ENCODE measurements at places on chromosomes 5 and 9. TPM values are rescaled to one million over a fixed set of nuclear protein-coding genes. Genes with fewer than 3 reads are reported as not detected.

Gene CD274
- polyA plus RNA-seq = 1.1 TPM

Gene GAPT
- polyA plus RNA-seq = 0.46 TPM

- H3K4me3 ChIP-seq = no peak overlapping the region
- H3K27me3 ChIP-seq = no peaks in the 10 kb centered on the region
- H3K4me1 ChIP-seq = no peaks in the 10 kb centered on the region
- H3K27ac ChIP-seq = no peak overlapping the region
- DNase-seq = no peak
These were observed 36.1 kb downstream of the DAP start for GRCh38 chr5:10724781-10725507.

DNA sequence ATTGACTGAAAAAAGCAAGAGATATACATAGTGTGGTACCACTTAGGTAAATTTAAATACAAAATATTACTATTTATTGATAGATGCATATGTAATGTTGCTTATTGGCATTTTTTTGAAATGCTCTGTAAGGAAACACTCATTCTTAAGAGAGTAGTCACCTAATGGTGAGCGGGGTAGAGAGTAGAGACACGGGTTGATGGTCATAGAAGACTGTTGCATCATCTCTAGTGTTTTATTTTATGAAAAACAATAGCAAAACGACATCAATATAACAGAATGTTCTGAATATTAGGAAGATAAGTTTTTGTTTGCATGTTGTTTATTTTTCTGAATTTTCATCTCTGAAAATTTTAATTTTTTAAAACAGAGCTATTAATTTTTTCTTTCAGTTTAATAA lies 4.0 kb downstream of the SRP19 start:
- H3K27ac ChIP-seq = no peak overlapping the region
- peaks cover 3% of the 10 kb centered on the region for H3K36me3 ChIP-seq
- DNase-seq = no peak
- peaks cover 11% of the 10 kb centered on the region for H3K4me1 ChIP-seq
- H3K27me3 ChIP-seq = no peaks in the 10 kb centered on the region

- peaks cover 2% of the 10 kb centered on the region for H3K27me3 ChIP-seq
- H3K4me1 ChIP-seq = no peaks in the 10 kb centered on the region
- H3K27ac ChIP-seq = no peak overlapping the region
- no peak overlapping the region for H3K4me3 ChIP-seq
- DNase-seq = no peak
- H3K36me3 ChIP-seq = no peaks in the 10 kb centered on the region
These were observed 102.2 kb downstream of the PSAT1 start for GRCh38 chr9:78399153-78399552.
